ENCODE measurements at places on chromosomes 7 and 10. TPM values are rescaled to one million over a fixed set of nuclear protein-coding genes. Genes with fewer than 3 reads are reported as not detected.

IGFBP3 gene
- polyA plus RNA-seq = not detected

ITIH5 gene
- polyA plus RNA-seq = not detected

PPP1R3C gene
- polyA plus RNA-seq = not detected

ZSWIM8 gene
- polyA plus RNA-seq = 18.4 TPM

CARD11 gene
- 11.0 TPM for polyA plus RNA-seq

TMEM225B gene
- polyA plus RNA-seq = not detected

PPP1R9A gene
- 2.2 TPM for polyA plus RNA-seq

C10orf143 gene
- 15.6 TPM for polyA plus RNA-seq

- DNase-seq = no peak
Observed at GRCh38 chr10:60433684-60434083, 44.0 kb upstream of the ANK3 start.

DNA sequence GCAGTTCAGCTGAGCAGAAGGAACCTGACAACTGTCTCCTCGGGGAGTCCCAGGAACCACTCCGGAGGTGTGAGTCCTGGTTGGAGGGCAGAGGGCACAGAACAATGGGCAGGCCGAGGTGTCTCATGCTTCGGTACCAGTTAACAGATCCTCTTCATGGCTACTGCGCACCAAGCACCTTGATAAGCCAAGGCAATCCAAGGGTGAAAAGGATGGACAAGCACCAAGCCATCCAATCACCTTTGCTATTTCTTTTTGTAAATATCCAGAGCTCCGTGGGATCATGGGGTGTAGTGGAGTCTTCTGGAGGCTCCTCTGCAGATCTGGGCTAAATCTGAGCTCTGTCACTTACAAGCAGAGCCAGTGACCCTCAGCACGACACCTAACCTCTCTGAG is 233.5 kb downstream of the WDR11 start:
- DNase-seq = no peak

- DNase-seq = no peak
Observed at GRCh38 chr7:109763611-109764010, 1193.9 kb downstream of the DNAJB9 start.

DNA sequence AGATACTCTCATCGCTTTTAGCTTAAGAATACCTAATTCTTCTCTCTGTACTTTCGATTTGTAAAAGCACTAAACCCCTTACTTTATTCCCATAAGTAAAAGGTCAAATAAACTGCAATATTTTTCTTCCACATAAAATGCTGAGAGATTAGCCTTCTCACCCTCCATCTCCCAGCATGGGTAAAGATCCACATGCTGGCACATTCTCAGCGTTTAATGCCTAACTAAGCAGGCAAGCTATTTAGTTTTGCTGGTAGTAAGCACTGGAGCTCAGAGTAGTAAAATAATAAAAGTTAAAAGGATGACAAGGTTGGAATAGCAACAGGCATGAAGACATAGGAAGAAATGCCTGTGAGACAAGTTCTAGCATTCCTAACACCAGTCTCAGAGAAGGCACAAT is 65.9 kb upstream of the NEBL start:
- no peak for DNase-seq

DNA sequence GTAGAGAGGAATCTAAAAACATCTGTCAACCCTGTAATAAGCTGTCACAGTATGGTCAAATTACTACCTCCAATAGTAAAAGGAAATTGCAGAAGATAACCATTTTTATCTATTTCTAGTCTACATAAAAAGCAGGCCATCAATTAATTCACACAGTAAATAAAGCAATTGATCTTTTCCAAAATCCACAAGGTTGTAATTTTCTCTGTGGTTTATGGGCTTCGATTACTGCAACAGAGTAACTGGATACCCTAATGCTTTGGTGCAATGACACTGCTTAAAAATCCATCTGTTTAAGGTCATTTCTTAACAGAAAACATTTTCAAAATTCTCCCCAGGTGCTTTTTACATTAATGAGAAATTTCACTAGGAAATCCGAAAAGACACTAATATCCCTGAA is 23.9 kb downstream of the ESYT2 start:
- DNase-seq = no peak

DNA sequence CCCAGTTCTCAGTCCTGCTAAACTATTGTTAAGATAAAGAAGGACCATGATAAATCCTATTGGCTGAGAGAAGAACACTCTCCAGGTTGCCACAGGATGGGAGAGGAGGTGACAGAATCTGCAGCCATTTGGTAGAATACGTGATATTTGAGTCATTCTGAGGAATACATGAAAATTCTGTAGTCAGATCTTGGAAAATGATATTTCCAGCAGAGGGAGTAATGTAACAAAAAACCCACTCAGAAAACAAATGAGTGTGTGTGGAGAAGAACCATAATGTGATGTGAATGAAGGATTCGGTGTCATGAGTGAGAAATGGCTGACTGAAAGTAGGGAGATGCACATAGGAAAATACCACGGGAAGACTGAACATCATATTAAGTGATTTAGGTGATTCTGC is 128.5 kb upstream of the PFKP start:
- DNase-seq = no peak

DNA sequence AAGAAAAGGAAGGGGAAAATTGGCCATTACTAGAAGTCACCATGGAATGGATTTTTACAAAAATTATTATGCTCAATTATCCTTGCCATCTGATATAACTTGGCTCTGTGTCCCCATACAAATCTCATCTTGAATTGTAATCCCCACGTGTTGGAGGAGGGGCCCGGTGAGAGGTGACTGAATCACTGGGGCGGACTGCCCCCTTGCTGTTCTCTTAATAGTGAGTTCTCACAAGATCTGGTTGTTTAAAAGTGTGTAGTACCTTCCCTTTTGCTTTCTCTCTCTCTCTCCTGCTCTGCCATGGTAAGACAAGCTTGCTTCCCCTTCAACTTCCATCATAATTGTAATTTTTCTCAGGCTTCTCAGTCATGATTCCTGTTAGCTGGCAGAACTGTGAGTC is 1023.6 kb downstream of the XPNPEP1 start:
- no peak for DNase-seq

DNA sequence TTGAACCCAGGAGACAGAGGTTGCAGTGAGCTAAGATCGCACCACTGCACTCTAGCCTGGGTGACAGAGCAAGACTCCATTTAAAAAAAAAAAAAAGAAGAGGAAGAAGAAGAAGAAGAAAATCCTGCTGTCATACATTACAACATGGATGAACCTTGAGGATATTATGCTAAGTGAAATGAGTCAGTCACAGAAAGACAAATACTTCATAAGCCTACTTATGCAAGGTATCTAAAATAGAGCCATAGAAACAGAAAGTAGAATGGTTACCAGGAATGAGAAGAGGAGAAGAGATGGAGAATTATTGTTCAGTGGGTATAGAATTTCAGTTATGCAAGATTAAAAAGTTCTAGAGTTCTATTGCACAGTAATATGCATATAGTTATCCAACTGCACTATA is 466.5 kb downstream of the PLXNA4 start:
- no peak for DNase-seq

DNA sequence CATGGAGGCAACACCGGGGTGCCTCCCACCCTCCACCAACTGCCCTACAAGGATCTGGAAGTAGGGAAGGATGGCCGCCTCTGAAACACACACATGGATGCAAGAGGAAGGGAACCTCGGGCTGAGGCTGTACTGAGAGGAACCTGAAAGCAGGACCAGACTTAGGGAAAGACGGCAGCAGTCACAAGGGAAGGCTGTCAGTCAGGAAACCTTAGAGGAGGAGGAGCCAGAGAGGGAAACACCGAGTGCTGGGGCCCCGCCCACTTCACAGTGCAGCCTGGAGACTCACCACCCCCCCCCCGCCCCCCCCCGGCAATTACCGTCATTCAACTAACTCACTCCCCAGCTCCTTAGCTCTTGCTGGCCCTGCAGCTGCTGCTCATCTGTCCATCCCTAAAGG is 2.5 kb downstream of the CYREN start:
- no peak for DNase-seq

- DNase-seq = no peak
Observed at GRCh38 chr7:136275794-136276193, 298.6 kb upstream of the MTPN start.

GRCh38 chr10:54262726-54263125 is 538.3 kb downstream of the PCDH15 start:
- no peak for DNase-seq

Data from naive B cell (primary cell).